IPS DF 19.7 (cell line): ENCODE measurements at places on chromosomes 4 and X.

- DNase-seq = no peak
Measured at GRCh38 chr4:182745237-182745636, 171.9 kb downstream of the DCTD start.

DNA sequence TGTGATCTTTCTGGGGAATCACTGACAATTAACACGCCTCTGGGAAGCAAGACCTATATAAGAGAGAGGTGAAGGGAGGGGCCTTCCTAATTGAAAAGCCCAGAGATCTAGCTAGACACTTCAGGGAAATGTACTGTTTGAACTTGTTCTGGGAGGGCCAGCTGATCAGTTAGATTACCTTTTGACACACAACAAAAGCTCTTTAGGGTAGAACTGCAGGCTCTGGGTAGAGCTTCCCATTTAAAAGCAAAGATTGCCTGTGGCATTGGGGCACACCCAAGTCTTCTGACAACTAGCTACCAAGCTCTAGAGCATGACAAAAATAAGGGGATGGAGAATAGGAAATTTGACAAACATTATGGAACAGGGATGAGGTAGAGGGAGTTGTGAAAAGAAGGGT is 26.3 kb downstream of the AREG start:
- DNase-seq = no peak

GRCh38 chr4:17492058-17492741 is 19.7 kb downstream of the QDPR start:
- no peak for DNase-seq

DNA sequence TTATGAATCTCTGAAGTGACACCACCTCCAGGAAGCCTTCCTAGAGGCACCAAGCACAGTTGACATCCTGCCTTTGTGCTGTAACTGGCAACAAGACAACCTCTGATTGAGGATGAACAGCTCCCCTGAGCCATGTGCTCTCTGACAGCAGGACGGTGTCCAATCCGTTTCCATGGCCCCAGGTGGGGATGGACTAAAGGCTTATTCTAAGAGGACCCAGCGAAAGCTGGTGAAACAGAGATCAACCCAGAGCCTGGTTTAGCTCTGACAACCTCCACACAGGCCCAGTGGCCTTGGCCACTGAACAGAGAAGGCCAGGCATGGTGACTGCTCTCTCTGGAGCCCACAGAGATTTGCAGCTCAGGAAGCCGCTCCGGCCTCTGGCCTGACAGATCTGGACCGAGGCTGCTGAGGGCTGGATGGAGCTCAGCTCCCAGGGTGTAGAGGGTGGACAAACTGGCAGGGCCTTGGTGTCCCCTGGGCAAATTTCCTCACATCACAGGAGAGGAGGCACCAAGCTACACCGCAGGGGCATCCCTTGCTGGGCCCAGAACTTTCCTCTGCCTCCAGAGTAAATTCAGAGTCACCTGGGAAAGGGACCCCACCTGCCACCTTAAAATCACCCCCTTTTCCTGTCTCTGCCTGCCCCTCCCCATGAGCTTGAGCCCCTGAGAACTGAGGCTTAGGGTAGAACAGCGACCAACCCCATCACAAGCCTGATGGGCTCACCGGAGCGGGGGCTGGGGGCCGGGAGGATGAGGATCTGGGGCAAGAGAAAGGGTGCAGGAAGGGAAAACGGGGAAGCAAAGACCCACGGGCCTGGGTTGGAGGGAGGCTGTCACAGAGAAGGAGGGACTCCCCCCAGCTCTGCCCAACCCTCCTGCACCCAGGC is 40.2 kb downstream of the HMX1 start:
- no peak for DNase-seq

GRCh38 chr4:151012820-151013219 is 2.3 kb downstream of the LRBA start:
- DNase-seq = no peak

GRCh38 chr4:105994841-105995501 is 99.7 kb downstream of the NPNT start:
- no peak for DNase-seq

DNA sequence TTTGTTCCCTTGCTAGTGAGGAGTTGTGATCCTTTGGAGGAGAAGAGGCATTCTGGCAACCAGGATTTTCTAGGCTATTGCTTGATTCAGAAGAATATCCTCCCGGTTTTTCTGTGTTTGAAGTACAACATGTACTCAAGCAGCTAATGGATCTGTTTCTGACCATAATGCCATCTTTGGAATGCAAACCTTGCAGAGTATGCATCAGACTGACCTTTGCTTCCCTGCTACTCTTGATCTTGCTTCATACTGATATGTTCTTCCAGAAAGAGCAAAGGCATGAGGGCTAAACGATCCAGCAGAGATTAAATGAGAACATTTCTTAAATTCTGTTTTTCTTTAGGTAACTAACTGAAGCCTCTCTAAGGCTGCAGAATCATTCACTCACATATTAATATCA is 265.4 kb upstream of the SLC7A11 start:
- DNase-seq = no peak

GRCh38 chr4:138759554-138759902 is 256.1 kb upstream of the NOCT start:
- no peak for DNase-seq

- no peak for DNase-seq
Measured at GRCh38 chrX:16138108-16138427, 14.7 kb downstream of the GRPR start.

- DNase-seq = no peak
Measured at GRCh38 chr4:5952286-5952974, 59.5 kb upstream of the CRMP1 start.

- no peak for DNase-seq
Measured at GRCh38 chrX:3811331-3812311, 98.2 kb upstream of the PRKX start.

- DNase-seq = no peak
Measured at GRCh38 chrX:145549496-145549895, 268.1 kb upstream of the SLITRK2 start.

DNA sequence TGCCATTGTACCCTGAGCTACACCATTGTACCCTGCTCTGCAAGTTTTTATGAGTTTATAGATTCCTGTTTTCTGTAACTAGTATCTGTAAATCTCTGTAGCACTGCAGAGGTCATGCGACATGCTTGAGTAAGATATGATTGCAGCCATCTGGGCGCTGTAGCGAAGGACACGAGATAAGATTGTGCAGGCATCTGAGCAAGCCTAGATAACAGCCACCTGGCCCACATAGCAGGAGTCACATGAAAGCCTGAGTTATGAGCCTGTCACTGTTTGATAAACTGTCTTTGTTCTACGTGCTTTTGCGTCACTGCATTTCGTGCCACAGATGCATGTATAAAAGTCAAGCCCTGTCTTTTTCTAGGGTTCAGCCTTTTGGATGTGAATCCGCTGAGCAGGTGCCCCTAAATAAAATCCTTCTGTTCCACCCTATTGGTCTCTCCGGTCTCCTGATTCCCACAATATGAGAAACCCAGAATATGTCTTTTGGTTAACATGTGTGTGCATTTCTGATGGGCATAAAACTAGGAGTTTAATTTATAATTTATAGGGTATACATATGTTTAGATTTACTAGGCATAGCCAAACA is 327.6 kb upstream of the MAOA start:
- no peak for DNase-seq

GRCh38 chrX:96688789-96689188 is 4.1 kb downstream of the DIAPH2 start:
- no peak for DNase-seq
